ENCODE measurements at places on chromosomes 6 and 20. TPM values are rescaled to one million over a fixed set of nuclear protein-coding genes. Genes with fewer than 3 reads are reported as not detected.

The GNMT gene
- total RNA-seq: 140 TPM

The ZNF391 gene
- total RNA-seq: 0.37 TPM

The STXBP5 gene
- total RNA-seq: 7.6 TPM

The EEF1A2 gene
- total RNA-seq: not detected

The ELOVL2 gene
- 28.5 TPM for total RNA-seq

The PRKN gene
- 3.9 TPM for total RNA-seq

The PCSK2 gene
- 0.09 TPM for total RNA-seq

DNA sequence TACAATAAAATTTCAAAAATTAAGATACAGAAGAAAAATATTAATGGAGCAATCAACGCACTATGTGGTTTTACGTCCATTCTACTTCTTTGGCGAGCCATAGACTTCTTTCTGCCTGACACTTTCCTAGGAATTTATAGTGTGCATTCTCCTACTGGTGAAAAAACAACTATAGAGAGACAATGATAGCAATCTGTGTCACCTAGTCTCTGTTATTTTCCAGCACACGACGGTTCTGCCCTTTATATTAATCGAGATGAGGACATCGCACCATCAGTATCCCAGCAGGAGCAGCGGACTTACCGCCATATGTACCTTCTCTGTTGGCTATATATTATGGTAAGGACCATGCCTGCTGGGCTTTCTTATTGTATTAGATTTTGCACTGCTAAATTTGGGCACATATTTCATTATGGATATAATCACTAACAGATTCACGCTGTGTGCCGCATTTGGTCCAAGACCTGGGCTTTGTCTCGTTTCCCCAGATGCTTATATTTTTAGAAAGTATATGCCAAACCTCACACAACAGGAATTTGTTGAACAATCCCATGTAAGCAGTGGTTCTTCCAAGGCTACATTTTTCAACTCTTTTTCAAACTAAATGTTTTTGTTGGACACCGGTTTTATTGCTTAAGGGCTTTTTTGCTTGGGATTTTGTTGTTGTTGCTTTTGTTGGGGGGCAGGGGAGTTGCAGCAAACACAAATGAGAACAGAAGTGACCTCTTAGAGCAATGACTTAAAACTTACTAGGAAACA is 166.4 kb downstream of the ADAT2 start:
- no peak for DNase-seq

DNA sequence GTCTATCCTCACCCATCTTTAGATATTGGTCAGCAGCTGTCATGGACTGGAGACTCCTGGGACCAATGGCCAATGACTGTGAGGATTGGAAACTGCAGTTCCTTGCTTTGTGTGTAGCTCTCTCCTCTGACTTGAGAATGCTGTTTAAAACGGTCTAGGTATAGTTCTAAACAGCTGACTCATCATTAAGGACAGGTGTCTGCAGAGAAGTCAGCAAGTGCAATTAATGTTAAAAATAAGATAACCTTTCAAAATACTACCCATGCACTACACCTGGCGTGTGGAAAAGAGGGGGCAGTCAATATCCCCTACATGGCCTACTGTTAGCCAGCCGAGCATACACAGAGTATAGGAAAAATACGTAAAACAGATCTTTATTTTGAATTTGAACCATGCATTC is 115.4 kb upstream of the TAB2 start:
- DNase-seq: no peak

DNA sequence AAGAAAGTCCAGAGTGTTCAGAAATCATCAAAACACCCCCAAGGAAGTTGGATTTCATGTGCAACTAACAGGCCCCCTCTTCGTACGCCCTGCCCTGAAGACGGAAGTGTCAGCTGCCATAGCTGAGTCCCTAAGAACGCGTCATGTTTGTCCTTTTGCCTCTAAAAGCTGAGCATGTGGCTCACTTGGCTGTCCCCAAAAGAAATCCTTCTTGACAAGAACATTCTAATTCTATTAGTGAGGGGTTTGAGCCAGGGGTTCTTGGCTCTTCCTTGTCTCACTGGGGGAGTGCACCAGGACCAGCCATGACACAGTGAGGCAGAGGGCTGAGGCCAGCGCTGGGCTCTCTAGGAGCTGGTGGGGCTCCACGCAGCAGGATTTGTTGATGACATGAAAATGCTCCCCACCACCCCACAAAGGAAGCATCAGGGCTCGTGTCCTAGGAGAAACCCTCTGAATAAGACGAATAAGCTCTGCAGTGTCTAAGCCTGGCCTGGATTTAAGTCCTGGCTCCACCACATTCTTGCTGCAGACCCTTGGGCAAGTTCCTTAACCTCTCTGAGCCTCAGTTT is 20.0 kb upstream of the SPO11 start:
- no peak for DNase-seq

DNA sequence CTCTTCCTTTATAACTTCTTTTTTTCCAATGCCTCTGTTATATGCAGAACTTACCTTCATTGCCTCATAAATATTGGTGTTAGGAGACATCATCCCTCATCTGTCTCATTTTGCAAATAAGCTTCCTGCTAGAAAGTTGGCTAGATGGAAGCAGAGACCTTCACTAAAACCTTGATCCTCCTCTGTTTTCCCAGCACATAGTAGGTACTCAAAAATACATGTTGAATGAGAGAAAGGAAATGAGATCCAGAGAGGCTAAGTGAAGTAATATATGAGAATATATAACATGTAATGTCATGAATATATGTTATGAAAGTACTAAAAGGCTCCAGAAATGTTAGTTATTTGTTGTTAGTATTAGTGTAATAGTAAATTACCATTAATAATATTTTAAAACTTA is 91.9 kb downstream of the CDKAL1 start:
- DNase-seq: no peak

DNA sequence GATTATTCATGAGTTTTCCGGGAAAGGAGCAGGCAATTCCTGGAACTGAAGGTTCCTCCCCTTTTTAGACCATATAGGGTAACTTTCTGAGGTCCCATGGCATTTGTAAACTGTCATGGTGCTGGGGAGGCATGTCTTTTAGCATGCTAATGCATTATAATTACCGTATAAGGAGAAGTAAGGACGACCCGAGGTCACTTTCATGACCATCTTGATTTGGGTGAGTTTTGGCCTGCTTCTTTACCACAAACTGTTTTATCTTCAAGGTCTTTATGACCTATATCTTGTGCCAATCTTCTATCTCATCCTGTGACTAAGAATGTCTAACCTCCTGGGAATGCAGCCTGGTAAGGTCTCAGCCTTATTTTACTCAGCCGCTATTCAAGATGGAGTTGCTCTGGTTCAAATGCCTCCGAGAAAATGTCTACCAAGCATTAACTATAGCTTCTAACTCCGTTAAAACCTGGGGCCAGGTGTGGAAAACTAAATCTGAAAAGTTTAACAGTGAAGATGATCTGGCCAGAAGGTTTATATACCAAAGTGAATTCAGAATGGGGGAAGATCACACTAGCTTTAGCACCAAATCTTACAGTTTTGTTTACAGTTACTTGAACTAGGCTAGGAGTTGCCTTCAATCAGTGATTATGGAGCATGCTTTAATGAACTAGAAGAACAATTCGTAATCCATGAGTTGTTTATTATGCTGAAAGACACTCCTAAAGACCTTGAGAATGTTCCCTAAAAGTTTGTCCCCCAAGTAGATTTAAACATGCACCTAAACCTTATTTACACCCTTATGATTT is 80.0 kb upstream of the TOP1 start:
- no peak for DNase-seq

GRCh38 chr6:126524811-126525326 is 185.0 kb downstream of the CENPW start:
- DNase-seq: no peak

DNA sequence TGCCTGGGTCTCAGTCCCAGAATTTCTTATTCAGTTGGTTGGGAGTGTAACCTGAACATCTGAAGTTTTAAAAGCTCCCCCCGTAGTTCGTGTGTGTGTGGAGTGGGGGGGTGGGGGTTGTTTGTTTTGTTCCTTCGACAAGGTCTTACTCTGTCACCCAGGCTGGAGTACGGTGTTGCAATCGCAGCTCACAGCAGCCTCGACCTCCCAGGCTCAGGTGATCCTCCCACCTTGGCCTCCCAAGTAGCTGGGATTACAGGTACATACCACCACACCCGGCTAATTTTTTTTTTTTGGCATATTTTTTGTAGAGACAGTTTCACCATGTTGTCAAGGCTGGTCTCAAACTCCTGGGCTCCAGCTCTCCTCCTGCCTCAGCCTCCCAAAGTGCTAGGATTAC is 3.1 kb downstream of the CCM2L start:
- no peak for DNase-seq

DNA sequence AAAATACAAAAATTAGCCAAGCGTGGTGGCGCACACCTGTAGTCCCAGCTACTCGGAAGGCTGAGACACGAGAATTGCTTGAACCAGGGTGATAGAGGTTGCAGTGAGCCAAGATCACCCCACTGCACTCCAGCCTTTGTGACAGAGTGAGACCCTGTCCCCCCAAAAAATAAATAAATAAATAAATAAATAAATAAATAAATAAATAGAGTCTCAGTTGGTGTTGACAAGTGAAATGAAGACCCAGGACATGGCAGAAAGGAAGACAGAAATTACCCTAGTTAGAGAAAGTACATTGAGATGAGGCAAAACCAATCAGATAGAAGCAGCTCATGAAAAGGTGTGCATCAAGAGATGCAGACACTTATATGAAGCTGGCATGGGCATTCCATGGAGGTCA is 105.0 kb downstream of the IBTK start:
- no peak for DNase-seq

GRCh38 chr6:12238219-12238618 is 51.9 kb upstream of the EDN1 start:
- no peak for DNase-seq

GRCh38 chr20:1741309-1742048 is 83.9 kb upstream of the SIRPG start:
- no peak for DNase-seq

- DNase-seq: no peak
These were observed 50.7 kb upstream of the TFB1M start for GRCh38 chr6:155364844-155365437.

DNA sequence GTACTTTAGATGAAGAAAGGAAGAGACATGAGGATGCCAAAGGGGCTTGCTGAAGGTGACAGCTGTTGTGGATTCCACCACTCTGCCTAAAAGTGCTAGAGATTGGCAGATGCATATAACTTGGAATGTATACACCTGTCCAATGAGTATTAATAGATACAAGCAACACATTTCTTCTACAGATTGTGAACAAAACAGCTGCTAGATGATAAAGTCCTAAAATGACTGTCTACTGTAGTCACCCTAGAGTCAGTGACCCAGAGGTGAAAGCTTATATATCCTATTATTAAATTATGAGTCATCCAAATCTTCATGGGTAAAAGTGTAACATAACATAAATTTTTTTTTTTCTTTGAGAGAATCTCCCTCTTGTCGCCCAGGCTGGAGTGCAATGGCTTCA is 5.2 kb downstream of the RNF217 start:
- DNase-seq: no peak

DNA sequence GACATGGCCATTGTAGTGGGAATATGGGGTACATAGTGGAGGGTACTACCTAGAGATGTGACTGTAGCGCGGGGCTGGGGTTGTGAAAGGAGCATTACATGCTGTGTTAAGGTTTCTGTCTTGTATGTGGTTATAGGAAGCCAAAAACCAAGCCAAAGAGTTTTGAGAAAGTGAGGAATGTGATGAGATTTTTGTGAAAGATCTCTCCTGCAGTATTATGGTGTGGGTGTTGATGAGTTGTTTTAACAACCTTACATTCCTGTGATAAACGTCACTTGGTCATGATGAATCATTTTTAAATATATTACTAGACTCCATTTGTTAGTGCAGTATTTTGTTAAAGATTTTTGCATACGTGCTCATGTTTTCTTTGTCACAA is 48.9 kb downstream of the ZFAND3 start:
- DNase-seq: no peak

DNA sequence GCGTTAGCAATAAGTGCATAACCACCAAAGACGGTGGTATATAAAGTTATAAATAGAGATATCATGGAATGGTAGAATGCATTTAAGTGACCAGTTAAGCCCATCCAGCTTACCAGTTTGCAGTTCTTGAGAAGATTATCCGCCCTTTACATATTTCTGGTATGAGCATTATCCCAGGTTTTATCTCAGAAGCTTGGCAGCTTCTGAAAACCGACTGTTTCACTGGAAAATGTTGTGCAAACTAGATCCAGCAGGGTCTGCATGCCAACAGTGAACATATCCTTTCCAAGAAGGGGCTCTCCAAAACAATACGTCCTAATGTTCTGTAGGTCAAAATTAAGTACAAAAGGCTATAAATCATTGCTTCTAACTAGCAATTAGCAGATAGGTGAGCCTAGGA is 29.5 kb upstream of the SHLD1 start:
- DNase-seq: no peak

DNA sequence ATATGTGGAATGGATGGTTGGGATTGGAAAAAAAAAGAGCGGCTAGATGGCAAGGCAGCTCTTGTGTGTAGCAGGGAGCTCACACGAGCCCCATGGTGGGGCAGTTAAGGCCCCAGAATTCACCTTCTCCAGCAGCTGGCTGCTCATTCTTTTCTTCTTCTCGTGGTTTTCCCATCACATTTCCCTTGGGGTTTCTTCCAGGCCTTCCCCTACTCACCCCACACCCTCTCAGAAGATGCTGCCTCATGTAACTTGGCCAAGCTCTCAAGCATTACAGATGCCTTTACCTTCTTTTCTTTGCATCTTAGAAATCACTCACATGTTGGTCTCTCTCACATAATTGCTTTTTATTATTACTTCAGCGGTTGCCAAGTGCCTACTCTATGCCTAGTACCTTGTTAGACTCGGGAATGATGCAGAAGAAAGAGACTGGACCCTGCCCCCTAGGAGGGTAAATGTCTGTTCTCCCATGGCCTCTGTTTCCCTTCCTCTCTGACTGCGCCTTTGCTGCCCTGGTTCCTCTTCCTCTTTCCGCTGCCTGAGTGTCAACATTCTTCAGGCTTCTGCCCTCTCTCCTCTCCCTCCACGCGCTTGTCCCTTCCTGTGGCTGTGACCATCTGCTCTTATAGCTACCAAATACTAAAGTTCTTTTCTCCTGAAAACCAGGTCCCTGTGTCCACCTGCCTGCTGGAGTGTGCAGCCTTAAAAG is 28.6 kb downstream of the PPARD start:
- no peak for DNase-seq

GRCh38 chr6:101386982-101387381 is 6.5 kb upstream of the GRIK2 start:
- no peak for DNase-seq

DNA sequence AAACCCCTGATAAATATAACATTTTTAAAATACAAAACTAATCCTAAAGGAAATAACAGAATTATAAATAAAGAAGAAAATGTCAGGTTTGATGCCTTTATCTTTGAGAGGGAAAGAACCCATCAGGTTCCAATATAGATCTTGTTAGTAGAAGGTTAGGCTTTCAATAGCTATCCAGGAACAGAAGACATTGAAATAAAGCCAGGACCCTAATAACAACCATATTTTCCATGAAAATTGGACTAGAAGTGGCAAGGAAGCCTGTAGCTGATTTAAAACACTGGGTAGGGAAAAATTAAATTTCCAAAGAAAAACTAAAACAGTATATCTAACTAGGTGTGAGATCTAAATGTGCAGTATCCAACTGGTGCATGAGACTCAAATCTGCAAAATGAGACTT is 185.2 kb upstream of the STXBP5 start:
- no peak for DNase-seq

- DNase-seq: no peak
These were observed 43.3 kb downstream of the VAPB start for GRCh38 chr20:58432186-58432954.

- no peak for DNase-seq
These were observed 59.6 kb upstream of the EIF2S2 start for GRCh38 chr20:34171640-34172039.

- DNase-seq: no peak
These were observed 68.9 kb downstream of the MTHFD1L start for GRCh38 chr6:150934380-150934779.

All from liver (tissue), 10 donors.